ENCODE measurements at places on chromosomes 7 and 10.

DNA sequence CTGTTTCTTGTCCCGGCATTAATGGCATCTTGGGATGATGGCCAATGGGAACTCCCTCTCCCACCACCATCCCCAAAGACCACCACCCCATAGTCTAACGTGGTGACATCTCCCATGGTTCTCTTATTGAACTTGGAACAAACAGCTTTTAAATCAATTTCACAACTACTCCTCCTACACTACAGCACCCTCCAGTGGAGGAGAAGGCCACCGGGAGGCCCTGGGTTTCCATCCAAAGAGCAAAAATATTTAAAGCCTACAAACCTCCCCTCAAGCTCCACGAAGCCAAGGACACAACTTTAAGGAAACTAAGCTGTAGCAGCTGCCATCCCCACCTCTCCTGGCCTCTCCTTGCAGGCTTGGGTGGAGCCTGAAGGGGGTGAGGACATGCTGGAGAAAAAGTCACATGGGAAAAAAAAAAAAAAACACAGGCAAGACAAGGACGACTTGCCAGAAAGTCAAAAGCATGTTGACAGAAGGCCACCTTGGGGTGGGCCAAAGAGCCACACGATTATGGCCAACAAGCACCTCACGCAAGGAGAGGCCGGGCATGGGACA is 94.0 kb upstream of the LANCL2 start:
- DNase-seq, result no peak

DNA sequence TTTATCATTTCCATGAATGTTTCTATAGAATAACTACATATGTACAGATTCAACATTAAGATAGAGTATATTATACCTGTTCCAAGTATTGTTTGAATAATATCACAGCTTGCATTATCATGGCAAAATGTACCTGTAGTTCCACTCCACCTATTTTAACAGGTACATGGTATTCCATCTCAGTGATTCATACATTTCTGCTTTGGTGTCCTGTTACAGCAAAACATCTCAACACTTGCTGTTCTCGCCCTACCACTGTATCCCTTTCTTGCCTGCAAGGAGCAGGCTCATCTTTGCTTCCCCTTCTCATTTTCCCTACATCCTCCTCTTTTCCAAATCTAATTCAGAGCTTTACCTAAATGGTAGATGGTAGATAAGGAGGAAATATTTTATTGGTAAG is 27.1 kb upstream of the SGCE start:
- no peak for DNase-seq

DNA sequence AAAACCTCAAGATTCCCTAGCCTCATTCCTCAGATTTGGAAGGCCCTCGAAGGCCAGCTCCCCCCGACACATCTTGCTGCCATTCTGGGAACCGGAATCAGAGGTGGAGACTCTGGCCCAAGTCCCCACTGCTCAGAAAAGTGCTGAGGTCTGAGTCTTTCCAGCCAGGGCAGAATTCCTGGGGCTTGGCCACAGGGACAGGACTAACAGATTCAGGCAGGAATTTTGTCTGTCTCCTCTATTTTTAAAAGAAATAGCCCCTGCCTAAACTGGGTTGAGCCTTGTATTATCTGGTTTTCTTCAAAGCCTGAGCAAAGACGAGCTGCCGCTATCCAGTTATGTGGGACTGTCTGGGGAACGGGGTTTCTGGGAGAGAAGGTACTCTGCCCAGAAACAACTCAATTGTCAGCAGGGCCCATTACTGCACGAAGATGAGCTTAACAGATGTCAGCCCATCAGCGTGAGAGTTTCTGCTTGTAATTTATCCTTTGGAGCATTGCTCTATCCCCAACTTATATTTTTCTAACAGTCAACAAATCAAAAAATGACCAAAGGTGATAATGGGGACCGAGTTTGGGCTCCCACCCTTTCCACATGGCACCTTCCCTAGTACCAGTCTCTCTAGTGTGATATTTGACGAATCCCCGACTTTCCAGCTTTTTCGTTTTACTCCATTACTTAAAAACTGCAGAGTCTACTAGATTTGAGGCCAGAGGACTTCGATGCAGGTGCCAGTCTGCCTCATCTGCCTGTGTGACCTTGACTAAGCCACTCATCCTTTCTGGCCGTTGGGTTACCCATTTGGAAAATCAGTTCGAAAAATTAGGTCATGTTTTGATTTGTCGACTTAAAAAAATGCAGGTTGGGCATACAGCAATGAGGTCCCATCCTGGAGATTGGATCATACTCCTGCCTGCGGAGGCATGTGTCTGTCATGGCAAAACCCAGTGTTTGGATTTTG is 110.9 kb downstream of the WDR11 start:
- DNase-seq, result no peak

GRCh38 chr10:80171248-80171660 is 34.1 kb downstream of the ANXA11 start:
- DNase-seq, result no peak

GRCh38 chr10:48758411-48758810 is 73.7 kb downstream of the WDFY4 start:
- DNase-seq, result no peak

DNA sequence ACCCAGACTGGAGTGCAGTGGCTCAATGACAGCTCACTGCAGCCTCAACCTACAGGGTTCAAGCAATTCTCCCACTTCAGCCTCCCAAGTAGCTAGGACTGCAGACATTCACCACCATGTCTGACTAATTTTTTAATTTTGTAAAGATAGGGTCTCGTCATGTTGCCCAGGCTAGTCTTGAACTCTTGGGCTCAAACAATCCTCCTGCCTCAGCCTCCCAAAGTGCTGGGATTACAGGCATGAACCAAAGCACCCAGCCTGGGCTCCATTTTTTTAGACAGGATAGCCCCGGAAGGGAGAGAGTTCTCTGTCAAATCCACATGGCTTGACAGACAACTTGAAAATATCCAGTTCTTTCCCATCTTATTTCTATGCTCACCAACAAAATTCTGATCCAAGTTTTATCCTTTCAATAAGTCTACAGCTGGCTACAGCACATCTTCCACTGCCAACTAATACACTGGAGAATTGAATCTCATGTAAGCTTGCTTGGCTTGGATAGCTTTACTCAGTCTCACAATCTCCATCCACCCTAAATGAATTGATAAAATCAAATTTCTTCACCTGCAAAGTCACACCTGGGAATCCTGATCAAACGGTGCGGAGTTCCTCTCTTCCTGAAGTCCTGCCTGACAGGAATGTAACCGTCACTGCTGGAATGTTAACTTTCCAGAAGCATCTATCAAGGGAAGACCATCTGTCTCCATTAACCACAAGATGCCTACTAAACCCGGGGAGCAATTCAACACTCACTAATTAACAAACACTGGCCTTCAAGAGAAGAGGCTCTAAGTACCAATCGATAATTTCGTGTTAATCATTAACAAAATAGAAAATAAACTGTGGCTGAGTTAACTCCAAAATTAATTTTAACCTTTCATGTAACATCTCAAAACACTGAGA is 239.7 kb upstream of the MKLN1 start:
- DNase-seq, result no peak
